ENCODE measurements at places on chromosomes 6 and 20.

DNA sequence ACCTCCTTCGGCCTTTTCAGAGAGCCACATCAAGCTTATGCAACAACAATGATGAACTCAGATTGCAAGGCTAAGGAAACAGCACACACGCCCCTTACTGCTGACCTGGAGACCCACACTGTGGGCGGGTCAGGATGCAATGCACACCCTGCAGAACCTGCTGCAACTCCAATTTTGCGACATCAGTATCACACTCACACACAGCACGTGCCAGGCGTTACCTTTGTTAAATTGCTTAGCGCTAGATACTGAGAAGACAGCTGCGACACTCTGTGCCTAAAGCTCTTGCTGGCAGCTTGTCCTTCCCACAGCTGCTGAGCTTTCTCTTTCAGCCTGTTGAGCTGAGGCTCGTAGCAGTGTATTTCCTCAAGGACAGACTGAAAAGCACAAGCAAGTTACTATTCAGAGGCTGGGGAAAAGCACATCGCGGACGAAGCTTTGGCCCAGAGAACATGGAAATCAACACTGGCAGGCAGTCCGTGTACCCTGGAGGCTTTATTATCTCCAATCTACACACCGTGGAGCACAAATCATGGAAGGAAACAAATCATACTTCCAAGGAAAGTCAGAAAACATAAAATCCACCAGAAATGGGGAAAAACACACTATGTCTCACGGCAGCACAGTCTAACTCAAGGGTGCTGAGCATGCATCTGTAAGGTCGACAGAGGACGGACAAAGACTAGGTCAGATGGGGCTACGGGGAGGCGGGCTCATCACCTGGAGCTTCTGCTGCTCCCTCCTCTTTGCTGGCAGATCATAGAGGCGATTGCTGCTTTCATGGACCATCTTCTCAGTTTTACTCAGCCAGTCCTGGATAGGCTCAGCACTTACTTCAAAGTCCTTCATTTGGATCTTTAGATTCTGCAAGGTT, 268.2 kb downstream of the SYNE1 start:
- DNase-seq = no peak

GRCh38 chr6:83019741-83020140, 45.9 kb downstream of the UBE3D start:
- no peak for DNase-seq

GRCh38 chr6:37575221-37575620, 75.5 kb upstream of the CCDC167 start:
- DNase-seq = no peak

GRCh38 chr6:169263374-169263773, 9.7 kb upstream of the THBS2 start:
- no peak for DNase-seq

- DNase-seq = peak; percentile 25
These were observed 1.3 kb upstream of the LRRC1 start for GRCh38 chr6:53793318-53794136.

- DNase-seq = no peak
These were observed 72.4 kb upstream of the SYNJ2 start for GRCh38 chr6:157909282-157909664.

- DNase-seq = no peak
These were observed 496.3 kb upstream of the MAP3K7 start for GRCh38 chr6:91083211-91083610.

- DNase-seq = no peak
These were observed 34.4 kb downstream of the TGM3 start for GRCh38 chr20:2330090-2330695.

DNA sequence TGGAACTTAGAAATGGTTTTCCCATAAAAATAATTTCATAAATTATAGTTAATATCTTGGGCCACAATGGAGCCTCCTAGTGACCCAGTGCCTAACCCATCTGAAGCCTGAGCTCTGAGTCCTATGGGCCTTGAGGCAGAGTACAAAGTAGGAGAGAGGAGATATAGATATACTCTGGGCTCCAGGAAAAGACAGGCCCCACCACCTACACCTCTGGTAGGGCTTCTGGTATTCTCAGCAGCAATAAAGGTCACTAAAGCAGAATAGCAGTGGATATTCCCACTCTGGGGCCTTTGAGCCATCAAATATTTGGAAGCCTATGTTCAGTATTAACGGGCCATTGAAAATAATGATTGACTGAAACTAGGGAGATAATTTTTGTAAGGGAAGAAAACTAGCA, 24.1 kb downstream of the CYP39A1 start:
- DNase-seq = no peak

GRCh38 chr6:4350567-4351519, 215.5 kb upstream of the ECI2 start:
- DNase-seq = no peak

DNA sequence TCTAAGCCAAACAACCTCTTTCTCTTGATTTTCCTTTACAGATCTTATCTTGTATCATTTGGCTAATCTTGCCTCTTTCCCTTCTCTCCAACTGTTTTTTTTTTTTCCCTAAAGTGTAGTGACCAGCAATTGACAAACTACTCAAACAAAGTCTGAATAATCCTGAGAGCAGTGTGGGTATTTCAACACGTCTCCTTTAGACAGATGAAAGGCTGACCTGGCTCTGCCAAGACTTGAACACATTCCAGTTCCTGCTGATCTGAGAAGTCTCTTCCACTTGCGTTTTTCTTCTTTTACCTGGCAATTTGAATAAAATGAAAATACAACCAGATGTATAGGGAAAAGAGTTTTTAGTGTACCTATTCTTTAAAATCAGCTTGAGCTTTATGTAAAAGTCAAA, 168.4 kb downstream of the GJA10 start:
- no peak for DNase-seq

DNA sequence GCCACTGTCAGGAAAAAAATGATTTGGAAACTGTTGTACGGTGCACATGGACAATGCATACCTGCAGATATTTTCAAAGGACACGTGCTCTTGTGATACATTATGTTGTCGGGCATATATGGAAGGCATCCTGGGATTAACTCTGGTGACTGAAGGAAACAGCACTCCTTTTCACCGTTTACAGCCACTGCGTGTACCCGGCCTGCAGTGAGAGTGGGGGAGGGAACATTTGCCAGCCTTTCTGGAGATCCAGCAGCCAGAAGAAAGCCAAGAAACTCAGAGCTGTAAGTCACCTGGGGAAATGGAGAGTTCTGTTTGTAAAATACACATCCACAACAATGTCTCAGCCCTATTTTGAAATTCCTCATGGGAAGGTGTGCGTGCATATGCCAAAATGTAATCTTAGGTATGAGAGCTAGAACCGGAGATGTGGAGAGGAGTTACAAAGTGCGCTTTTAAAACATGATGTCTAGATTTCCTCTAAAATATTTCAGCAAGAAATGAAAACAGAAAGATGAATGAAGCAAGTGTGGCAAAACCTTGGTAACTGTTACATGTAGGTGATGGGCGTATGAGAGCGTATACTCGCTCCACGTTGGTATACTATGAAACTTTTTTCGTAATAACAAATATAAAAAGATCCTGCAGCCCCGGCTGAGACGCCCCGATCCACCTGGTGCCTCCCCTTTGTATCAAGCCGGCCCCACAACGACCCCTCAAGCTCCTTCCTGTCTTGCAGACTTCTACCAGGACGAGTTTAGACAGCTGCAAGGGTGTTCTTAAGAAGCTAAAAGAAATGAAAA, 8.6 kb upstream of the FOXF2 start:
- DNase-seq = no peak

DNA sequence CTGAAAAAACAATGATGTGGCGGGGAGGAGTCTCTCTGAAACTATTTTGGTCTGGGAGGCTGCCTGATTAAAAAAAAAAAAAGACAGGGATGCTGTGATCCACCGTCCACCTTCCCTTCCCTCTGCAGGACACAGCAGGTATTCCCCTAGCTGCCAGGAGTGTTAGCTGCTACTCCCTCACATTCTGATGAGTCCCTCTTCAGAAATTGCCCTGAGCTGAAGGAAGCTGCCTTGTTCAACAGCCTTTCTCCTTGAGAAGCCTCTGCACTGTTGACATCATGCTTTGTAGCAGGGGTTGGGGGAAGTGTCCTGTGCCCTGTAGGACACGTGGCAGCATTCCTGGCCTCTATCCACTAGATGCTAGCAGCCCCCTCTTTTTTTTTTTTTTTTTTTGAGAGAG, 71.7 kb upstream of the ZMYND8 start:
- peak; percentile 49 for DNase-seq

All from inflammatory macrophage (primary cell).